ENCODE measurements at places on chromosomes 7 and 10. TPM values are rescaled to one million over a fixed set of nuclear protein-coding genes. Genes with fewer than 3 reads are reported as not detected.

The GALNT17 gene
- not detected for total RNA-seq

The ABCC2 gene
- total RNA-seq, result 0.27 TPM

The CLDN4 gene
- under 0.01 TPM for total RNA-seq

GRCh38 chr10:45578384-45578971, 94.1 kb downstream of the ZFAND4 start:
- no peak for DNase-seq

- no peak for DNase-seq
Observed at GRCh38 chr7:52030722-52031121, 714.1 kb upstream of the COBL start.

- DNase-seq, result no peak
Observed at GRCh38 chr7:87336136-87336535, 9.3 kb upstream of the CROT start.

- DNase-seq, result no peak
Observed at GRCh38 chr10:109237050-109237449, 686.3 kb downstream of the XPNPEP1 start.
